Colonic mucosa (tissue), 4 donors: ENCODE measurements at places on chromosomes 6 and 20.

- DNase-seq, result no peak
These were observed 55.2 kb downstream of the ATXN1 start for GRCh38 chr6:16706029-16706428.

- DNase-seq, result no peak
These were observed 37.9 kb downstream of the KCNB1 start for GRCh38 chr20:49444553-49444990.

GRCh38 chr6:48615041-48615440, 504.0 kb upstream of the PTCHD4 start:
- DNase-seq, result no peak

DNA sequence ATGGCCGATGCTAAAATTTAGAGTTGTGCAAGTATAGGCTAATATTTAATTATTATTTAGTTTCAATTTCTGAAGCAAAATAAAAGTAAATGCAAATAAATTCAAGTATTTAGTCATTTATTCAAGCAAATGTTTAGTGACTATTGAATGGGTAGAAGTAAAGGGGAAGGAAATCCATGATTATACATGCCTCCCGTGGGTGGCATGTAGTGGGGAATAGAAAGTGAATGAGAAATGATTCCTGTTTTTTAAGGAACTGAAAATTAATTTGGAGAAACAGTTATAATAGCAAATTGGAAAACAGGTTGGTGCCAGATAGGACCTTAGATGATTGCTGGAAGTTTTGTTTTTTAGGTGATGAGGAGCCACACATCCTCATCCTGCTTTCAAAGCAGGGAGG, 35.4 kb downstream of the FAM229B start:
- DNase-seq, result no peak

DNA sequence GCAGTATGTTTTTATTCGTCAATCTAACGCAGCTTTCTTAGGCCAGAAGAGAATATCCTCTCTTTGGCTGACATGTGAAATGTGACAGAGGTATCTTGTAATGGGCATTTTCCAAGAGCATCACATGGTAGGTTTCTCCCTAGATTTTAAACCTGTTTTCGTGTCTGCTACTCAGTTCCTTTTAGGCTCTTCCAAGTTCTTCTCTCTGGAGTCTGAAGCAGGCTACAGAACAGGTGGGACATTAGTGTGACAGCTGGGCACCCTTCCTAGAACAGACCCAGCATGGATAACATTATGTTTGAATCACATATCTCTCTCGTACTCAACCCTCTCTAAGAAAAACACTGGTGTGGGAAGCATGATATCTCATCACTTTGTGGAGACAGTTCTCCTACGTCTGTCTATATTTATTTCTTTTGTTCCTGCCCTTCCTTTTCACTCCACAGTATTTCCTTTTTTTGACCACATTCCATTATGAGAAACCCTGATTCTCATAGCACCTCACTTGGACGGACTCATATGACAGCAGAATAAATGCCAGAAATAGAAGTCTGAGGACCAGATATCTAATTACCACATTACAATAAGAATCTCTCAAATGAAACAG, 263.4 kb downstream of the NKAIN2 start:
- DNase-seq, result no peak

- no peak for DNase-seq
These were observed 696.3 kb upstream of the SLC35B3 start for GRCh38 chr6:9131616-9132015.
